HT1080 (cell line): ENCODE measurements at places on chromosomes 16 and 17.

GRCh38 chr17:2710071-2710802 lies 1.3 kb downstream of the CLUH start:
- DNase-seq: no peak

GRCh38 chr17:48548523-48549280 lies 3.8 kb upstream of the HOXB2 start:
- DNase-seq: no peak

DNA sequence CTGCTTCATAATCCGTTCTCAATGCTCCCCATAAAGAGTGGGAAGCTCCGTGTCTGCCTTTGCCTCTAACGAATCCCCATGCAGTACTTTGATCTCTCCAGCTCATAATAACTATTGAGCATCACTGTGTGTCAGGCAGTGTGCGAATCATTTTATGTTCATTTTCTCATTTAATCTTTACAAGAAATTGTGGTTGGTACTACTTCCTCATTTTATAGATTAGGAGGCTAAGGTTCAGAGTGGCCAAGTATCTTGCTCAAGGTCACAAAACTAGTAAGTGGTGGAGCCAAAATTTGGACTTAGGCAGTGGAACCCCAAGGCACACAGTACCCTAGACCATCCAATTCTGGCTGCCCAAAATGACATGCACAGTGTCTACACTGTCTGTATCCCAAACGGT lies 44.8 kb downstream of the ABCC12 start:
- no peak for DNase-seq

- DNase-seq: peak; percentile 57
Observed at GRCh38 chr17:81870131-81870980, 781 bp downstream of the ARHGDIA start.

GRCh38 chr16:79994418-79994817 lies 393.9 kb upstream of the MAF start:
- DNase-seq: no peak

DNA sequence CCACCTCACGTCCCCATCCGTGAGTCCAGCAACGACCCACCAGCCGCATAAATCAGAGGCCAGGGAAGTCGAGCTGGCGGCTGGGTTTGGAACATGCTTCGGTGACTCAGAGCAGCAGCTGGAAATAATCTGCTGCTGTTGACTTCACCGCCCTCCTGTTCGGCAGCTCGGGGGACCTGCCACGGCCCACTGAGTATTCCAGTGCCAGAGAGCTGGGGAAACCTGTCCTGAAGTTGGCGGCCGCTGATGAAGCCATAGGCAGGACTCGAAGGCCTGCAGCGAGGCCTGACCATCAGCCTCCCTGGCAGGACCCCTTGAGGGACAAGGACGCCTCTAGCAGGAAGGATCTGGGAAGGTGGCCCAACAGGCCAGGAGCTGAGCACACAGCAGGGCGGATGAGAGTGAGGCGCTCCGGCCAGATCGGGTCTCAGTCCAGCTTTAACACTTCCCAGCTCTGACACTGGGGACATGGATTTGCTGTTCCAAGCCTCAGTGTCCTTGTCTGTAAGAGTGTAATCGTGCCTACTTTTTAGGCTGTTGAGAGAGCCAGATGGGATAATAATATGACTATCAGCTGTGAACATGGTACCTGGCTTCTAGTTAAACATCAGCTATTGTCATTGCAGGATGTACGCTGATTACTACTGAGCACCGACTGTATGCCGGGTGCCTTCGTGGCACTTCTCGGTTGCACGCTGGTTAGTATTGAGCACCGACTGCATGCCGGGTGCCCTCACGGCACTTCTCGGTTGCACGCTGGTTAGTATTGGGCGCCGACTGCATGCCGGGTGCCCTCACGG lies 50.4 kb upstream of the CIBAR2 start:
- DNase-seq: peak; percentile 48

GRCh38 chr17:28335959-28336871 lies 654 bp downstream of the TNFAIP1 start:
- peak; percentile 82 for DNase-seq

DNA sequence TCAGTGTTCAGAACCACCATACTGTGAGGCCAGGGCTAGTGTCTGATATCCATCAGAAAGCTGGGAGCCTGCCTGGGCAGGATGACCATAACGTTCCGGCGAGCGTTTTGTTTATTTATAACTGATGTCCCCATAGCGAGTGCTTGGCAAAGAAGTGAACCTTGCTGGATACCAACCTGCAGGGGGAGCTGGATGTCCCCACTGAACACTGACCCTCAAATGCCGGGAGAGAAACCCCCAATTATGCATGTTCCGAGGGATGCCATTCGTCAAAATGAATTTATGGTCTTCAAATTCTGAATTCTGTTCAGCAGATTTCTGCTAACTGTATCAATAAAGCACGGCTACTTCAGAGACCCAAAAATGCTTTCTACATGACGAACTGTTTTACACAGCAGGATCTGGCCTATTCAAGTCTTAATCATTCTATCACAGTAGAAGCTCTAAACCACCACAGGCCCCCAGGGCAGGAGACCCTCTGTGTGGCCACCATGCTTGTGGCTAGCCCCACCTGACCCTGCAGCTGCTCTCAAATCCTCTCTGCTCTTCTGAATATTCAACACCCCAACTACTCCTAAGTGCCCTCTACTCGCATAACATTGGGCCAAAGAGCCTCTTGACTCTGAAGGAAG lies 15.2 kb downstream of the MED24 start:
- peak; percentile 48 for DNase-seq

DNA sequence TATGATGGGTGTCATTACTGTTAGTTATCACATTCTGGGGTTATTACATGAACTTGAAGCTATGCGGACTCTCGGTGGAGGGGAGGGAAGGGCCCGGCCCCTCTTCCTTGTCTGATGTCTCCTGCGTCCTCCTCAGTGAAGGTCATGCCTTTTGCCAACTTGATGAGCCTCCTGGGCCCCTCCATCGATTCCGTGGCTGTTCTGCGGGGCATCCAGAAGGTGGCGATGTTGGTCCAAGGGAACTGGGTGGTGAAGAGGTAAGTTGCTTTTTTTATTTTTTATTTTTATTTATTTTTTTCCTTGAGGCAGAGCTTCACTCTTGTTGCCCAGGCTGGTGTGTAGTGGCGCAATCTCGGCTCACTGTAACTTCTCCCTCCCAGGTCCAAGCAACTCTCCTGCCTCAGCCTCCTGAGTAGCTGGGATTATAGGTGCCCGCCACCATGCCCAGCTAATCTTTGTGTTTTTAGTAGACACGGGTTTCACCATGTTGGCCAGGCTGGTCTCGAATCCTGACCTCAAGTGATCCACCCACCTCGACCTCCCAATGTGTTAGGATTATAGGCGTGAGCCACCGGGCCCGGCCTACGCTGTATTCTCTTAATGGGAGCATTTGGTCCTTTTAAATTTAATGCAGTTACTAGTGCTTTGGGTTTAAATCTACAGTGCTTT lies 21.6 kb downstream of the POLR3E start:
- peak; percentile 33 for DNase-seq

GRCh38 chr17:33777674-33778073 lies 477.4 kb upstream of the CCL2 start:
- DNase-seq: no peak

DNA sequence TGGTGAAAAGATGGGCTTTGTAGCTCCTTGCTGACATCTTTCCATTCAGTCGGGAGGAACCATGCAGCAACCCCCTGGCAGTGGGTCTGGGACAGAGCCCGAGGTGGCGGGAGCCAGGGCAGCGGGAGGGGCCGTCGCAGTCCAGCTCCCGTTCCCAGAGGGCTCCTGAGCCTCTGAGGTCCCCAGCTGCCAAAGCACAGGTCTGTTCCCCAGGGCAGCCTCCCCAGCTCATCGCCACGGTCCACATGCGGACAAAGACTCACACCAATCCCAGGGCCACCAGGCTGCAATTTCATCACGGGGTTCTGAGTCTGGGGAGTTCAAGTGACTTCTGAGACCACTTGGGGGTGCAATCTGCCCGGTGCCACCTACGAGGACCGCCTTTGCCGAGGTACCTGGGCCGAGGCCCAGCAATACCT lies 196.0 kb downstream of the RBFOX3 start:
- DNase-seq: no peak

- no peak for DNase-seq
Observed at GRCh38 chr17:17820463-17821158, 16.2 kb downstream of the SREBF1 start.

- DNase-seq: peak; percentile 81
Observed at GRCh38 chr16:27315333-27316037, 1.7 kb downstream of the IL4R start.

GRCh38 chr17:2302778-2303203 lies 794 bp downstream of the SMG6 start:
- no peak for DNase-seq

- no peak for DNase-seq
Observed at GRCh38 chr16:51931653-51932052, 615.3 kb downstream of the TOX3 start.

GRCh38 chr16:57894390-57895080 lies 76.4 kb downstream of the CNGB1 start:
- DNase-seq: no peak

DNA sequence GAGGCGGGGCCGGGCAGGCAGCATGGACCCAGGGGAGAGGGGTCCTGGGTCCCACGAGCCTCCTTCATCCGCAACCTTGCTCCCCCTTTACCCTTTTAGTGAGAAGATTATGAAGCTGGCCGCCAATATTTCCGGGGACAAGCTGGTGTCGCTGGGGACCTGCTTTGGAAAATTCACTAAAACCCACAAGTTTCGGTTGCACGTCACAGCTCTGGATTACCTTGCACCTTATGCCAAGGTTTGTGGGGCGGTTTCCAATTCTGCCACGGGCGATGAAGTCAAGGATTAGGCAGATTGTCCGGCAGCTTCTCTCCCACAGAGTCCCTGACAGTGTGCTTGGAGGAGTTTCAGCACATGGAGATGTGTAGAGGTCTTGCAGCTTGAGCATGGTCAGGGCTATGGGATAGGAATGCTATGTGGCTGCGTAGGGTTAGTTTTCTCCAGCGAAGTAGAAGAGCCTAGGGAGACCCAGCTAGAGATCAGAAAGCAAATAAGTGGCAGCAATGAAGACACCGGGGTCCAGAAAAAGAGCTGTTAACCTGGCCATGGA lies 598 bp downstream of the NIP7 start:
- DNase-seq: no peak

DNA sequence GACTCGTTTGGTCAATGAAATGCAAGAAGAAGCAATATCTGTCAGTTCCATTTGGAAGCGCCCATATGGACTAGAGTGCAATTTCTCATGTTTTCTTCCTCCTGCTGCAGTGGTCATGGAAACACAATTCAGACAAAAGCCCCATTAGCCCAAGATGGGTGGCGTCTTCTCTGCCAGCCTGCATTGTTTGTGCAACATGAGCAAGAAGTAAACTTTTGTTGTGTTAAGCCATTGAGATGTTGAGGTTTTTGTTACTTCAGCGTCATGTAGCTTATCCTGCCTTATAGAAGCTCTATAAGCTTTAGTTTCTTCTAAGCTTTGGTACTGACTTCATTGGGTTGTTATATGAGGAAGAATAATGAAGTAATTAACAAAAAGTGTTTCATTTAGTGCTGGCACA lies 137.4 kb downstream of the NPIPB5 start:
- DNase-seq: no peak

DNA sequence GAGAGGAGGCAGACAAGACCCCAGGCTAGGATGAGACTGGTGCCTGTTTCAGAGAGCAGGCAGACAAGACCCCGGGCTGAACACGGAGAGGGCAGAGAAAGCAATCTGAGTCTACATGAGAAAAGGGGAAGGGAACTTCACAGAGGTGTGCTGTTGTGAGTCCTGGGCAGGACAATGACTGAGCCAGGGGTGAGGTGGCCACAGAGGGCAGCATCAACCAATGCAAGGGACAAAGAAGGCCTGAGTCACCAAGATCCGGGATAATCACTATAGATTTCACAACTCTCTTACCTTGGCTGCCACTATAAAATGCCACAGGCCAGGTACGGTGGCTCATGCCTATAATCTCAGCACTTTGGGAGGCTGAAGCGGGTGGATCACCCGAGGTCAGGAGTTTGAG lies 89.0 kb downstream of the SLC39A11 start:
- DNase-seq: peak; percentile 27

GRCh38 chr17:76363107-76363842 lies 9.6 kb upstream of the PRPSAP1 start:
- no peak for DNase-seq

DNA sequence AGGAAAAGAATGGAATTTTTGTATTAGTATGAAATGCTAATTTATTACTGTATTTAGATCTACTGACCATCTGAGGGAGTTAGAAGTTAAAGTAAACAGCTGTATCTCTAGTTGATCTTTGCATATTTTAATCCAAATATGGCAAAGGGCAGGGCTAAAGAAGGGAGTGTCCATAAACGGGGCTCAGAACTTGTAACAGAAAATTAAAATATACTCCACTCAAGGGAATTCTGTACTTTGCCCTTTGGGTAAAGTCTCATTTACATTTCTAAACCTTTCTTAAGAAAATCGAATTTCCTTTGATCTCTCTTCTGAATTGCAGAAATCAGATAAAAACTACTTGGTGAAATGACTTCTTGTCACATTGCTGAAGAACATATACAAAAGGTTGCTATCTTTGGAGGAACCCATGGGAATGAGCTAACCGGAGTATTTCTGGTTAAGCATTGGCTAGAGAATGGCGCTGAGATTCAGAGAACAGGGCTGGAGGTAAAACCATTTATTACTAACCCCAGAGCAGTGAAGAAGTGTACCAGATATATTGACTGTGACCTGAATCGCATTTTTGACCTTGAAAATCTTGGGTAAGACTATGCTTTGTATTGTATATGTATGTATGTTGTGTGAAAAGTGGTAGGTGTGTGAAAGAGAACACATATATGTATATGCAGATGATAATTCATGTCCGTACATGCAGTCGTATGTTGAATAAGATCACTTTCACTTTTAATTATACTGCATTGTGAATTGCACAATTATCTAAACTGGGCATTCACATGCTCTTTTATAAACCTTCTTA lies at the start of gene ASPA:
Gene ASPA (plus strand): TSS at position 186 of the 799 bp plus-strand sequence. CDS start 163 bp downstream, at position 349.
- no peak for DNase-seq

DNA sequence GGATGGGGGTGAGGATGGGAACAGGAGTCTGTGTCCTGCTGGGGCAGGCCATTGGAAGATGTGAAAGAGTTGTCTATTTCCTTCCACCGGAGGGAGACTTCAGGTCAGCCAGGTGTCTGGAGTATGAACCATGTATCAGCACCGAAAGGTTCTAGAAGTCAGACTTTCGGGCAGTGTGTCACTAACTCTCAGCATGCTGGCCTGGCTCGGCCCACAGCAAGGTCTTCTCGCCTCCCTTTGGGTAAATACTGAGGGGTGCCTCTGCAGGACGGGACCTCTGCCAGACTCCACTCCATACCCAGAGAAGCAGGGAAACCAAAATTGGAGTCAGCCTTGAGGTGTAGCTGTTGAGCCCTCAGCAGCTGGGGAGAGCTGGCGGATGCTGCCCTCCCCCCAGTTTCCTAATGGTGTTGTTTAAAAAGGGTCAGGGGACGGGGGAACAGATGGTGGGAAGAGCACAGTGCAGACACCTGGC lies 507 bp downstream of the CIITA start:
- DNase-seq: no peak
